Stimulated activated CD4-positive, alpha-beta T cell treated with anti-CD3 and anti-CD28 coated beads, Interleukin-15, amount 100 ng/mL, for 1 hour (primary cell): ENCODE measurements at places on chromosomes 12 and 14.

GRCh38 chr12:21613931-21614330 is 9.3 kb upstream of the GYS2 start:
- DNase-seq = no peak

DNA sequence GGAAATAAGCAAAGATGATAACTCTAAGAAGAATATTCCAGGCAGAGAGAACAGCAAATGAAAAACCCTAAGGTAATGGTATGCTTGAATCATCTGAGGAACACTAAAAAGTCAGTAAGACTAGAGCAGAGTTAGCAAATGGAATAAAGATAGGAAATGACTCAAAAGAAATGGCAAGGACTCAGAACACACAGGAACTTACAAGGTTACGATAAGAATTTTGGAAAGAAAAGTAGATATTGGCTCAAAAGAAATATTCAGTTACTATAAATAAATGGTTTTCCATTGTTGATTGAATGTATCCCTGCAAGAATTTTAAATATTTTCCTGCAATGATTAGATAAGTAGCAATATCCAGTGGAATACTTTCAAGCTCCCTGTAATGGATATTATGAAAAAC is 705.8 kb downstream of the C12orf50 start:
- no peak for DNase-seq

DNA sequence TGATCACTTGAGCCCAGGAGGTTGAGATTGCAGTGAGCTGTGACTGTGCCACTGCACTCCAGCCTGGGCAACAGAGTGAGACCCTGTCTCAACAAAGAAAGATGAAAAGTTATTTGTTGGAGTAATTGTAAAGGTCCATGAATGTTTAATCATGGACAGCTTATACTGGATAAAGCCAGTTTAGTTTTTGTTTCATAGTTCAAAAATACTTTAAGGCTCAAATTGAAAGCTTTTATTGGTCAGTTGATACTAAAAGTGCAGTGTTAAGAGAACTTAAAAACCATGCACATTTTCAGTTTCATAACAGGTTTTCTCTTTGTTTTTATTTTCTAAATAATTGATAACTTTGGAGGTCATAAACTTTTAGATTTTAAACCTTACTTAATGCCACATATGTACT is 108.4 kb downstream of the MON2 start:
- no peak for DNase-seq

- no peak for DNase-seq
Measured at GRCh38 chr12:106178562-106178961, 39.8 kb upstream of the NUAK1 start.

DNA sequence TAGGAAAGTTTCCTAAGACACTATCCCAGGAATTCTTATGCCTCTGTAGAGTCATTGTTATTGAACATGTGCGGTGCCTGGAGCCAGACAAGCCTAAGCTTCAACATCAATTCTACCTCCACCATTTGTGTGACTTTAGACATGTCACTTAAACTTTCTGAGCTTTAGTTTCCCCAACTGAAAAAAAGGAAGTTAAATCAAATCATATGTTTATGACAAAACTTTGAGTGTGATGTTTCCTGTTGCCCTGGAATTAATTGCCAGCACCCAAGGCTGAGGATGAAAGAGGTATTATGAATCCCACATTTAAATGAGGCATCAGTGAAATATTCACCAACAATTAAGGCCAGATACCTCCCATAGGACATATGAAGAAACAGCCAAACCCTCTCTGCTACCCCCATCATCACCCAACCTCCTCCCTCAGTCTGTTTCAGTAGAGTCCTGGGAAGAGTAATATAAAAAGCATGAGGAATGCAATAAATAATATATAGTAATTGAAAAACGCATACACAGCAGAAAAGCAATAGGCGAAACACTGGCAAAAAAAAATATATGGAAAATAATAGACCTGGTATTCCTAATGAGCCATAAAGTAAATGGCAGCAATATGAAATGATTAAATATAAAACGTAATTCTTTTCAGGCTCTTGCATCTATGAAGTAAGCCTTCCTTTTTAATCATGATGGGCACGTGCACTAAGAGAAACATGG is 182.0 kb upstream of the DCN start:
- DNase-seq = no peak

GRCh38 chr12:102948941-102949352 is 8.5 kb upstream of the ASCL1 start:
- DNase-seq = no peak

GRCh38 chr12:31687101-31687527 is 27.6 kb downstream of the ETFBKMT start:
- DNase-seq = no peak

DNA sequence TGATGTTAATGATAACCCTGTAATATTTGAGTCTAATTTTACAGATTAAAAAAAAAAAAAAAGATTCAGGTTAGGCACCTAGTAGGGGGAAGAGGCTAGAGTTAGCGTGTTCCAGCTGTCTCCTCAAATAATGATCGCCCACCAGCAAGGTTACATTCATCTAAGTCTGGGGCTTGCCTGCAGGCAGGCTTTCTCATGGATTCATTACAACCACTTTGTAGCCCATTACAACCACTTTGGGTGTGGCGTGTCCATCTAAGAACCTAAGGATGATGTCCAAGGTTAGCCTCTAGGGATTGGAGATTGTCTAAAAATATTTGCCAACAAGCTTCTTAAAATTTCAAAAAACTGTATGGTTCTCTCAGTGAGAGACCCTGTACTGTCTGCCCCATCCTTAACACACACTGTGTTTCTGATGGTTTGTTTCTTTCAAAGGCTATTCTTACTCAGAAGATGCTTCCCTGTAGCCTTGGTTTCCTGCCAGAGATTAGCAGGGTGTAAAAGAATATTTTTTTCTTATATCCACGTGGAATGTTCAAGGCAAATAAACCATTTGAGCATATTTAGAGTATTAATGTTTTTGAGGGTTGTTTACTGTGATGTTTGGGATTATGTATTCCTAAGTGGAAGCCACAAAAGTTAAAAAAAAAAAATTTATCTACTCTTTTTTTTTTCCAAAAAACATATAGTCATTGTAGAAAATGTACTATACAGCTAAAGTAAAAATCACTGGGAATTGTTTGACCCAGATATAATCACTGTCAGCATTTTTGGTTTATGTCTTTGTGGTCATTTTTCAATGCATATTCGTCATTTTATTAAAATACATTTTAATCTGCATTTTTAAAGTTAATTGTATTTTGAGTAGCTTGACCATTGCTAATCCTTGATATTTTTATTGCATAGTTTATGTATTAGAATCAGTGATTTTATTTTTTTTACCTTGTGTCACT is 1.7 kb downstream of the DYNC1H1 start:
- no peak for DNase-seq

- DNase-seq = no peak
Measured at GRCh38 chr12:118190266-118190665, 54.3 kb downstream of the PEBP1 start.

DNA sequence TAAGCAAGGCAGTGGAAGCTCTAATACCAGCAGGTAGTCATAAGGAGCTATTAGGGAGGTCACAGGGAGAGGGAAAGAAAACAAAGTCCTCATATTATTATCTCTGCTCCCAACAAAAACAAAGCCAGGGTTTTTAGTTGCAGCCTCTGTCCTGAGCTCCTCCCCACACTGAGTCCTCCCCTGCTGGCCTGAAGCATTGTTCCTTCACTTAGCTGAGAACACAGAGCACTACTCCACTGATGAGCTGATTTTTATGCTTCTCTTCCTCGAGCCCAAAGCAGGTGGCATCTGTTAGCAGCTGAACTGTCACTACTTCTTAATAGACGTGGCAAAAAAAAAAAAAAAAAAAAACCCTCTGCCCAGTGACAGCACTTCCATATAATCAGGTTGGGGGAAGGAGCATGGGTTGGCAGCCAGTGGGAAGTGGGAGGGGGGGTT is 10.5 kb upstream of the STAC3 start:
- DNase-seq = no peak

GRCh38 chr12:18470251-18470650 is 208.9 kb downstream of the PIK3C2G start:
- no peak for DNase-seq

- no peak for DNase-seq
Measured at GRCh38 chr14:94933486-94933885, 163.6 kb upstream of the GSC start.

DNA sequence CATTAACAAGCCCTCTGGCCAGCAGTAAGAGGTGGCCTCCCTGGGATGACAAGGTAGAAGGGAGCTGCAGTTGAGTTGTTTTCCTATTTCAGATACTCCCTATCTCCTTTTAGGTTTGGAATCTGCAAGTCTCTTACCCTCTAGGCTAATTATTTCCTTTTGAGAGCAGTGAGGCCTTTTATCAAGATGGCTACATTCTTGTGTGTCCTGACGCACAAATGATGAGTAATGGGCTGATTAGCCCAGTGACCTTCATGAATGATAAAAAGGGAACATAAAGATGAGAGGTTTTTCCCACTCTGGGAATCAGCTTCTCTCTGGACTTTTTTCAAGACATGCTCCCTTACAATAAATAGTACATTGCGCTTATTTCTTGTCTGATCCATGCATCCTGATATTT is 22.9 kb downstream of the DYRK2 start:
- no peak for DNase-seq

GRCh38 chr14:100857233-100857922 is 31.5 kb downstream of the MEG3 start:
- no peak for DNase-seq

GRCh38 chr14:35341751-35342488 is 49.7 kb downstream of the PSMA6 start:
- no peak for DNase-seq

DNA sequence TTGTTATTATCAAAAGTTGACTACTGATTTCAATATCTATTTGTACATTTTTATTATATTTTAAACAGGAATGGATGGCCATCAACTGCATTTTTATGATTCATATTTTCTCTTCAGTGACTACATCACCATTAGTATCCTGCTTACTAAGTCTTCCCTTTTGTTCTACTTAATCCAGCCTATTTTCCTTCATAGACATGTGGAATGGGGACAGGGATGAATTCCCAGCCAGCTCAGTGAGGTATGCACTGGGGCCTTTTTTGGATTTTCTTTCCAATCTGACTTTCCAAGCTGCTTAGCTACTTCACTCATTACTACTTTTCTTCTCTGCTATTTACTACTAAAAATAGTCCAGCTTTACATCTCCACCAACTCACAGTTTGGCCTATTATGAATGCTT is 38.4 kb downstream of the AKAP6 start:
- no peak for DNase-seq

- peak; percentile 7 for DNase-seq
Measured at GRCh38 chr12:47651368-47652254, 54.2 kb downstream of the RPAP3 start.

DNA sequence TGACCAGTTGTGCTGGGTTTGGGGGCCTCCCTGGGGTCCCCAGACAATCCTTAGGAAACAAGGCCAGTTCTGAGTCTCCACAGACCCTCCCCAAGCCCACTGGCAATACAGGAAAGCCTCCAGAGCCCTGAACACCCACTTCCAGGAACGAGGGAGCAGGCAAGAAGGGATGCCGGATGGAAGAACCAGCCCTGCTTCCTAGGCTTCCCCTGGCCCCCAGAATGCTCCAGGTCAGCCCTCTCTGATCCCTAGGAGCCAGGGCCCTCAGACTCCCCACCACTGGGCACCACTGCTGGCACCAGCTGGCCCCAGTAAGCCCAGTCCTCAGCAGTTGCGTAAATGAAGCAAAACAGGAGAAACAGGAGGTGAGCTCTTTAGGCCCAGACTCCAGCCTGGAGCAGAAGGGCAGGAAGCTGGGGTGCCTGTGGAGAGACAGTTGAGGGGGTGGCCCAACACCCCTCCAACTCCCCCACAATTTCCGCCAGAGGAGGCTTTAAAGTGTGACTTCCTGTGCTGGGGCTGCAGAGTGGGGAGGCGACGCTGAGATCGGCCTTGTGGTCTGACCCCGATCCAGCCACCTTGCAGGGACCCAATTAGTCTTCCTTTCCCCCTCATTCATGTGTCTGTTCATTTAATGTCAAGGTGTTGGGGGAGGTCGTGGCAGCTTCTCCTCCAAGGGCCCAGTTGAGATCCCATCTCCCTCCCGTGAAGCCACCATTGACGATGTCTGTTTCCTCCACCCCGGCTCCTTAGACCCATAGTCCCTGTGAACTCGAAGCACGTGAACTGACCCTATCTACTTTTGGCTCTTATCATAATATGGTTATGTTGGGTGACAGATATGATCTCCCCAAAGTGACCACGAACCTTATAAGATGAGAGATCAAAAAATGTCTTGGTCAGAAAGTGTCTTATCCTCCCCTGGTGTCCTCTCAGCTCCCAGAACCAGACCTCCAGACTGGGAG is 4.7 kb downstream of the TNFRSF1A start:
- DNase-seq = peak; percentile 28

GRCh38 chr12:116662612-116663144 is 75.2 kb downstream of the SPRING1 start:
- DNase-seq = no peak

- no peak for DNase-seq
Measured at GRCh38 chr12:65826353-65827171, 2.3 kb downstream of the HMGA2 start.

- no peak for DNase-seq
Measured at GRCh38 chr12:49236423-49236822, 28.5 kb upstream of the TUBA1C start.

GRCh38 chr12:97005646-97006045 is 98.6 kb downstream of the NEDD1 start:
- DNase-seq = no peak

DNA sequence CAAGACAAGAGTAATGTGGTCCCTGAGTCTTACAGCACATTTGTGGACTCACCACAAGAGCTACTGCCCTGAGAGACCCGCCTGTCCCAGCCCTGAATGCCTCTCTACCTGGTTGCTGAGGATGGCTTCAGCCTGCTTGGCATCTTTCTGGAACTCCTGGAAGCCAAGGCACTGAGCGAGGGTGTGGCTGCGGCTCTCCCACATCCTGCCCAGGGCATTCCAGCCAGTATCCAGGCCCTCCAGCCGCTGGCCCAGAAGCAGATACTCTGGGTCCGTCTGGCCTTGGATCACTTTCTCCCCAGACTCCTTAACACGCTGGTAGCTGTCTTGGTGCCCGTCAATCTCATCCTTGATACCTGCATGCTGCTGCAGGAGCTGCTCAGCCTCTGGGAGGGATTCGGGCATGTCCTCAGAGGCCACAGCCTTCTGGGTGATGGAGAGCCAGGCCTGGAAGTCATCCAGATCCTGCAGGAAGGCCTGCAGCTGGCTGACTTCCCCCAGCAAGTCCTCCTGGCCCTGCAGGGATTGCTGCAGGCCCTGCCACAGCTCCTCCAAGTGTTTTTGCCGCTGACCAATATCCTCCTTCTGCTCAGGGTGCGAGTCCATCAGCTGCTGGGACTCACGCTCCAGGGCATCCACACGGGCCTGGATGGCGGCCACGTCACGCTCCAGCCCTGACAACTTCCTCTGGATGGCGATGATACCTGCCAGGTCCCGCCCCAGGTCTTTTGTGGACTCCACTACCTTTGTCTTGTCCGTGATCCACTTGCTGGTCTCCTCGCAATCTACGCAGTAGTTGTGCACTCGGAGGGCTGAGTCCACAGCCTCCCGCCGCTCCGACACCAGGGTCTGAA is 82.3 kb downstream of the PLEKHG3 start:
- DNase-seq = no peak

GRCh38 chr14:46279776-46280175 is 371.8 kb downstream of the RPL10L start:
- no peak for DNase-seq

GRCh38 chr12:25518512-25518911 is 34.6 kb downstream of the LMNTD1 start:
- DNase-seq = no peak
